ENCODE measurements at places on chromosomes 2 and 18.
A peak's percentile ranks its signal among the peaks of the same experiment; 100 is the strongest.

- DNase-seq = no peak
Observed at GRCh38 chr2:80815259-80815658, 510.7 kb upstream of the LRRTM1 start.

DNA sequence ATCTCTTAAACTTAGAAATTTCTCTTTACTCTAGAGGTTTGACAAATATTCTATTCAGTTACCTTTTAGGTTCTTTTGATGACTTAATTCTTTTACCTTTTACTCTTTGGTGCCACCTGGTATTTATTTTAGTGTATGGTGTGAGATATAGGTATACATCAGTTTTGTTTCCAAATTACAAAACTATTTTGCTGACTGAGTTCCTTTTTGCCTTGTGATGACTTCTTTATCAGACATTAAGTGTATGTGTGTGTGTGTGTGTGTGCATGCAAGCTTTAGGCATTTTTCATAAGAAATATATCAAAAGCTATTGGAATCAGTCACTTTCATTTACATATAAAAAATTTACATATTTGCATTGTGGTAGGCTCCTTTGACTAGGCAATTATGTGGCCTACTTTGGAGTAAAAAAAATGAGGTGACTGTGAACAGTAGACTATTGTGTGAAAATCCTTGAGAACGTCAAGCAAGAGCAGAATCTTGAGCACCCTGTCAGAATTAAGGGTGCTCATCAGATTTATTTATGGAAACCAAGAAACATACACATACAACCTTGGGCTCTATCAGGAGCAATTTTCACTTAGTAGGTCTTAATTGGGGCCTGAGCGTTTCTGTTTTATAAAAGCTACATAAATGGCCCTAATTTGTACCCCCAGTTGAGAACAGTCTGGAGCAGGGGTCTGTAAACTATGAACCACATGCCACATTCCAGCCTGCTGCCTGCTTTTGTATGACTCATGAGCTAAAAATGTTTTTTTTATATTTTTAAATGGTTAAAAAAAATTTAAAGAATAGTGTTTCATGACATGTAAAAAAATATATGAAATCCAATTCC lies 415.9 kb downstream of the SLC4A3 start:
- no peak for DNase-seq

GRCh38 chr2:26606847-26607190 lies 34.3 kb downstream of the CIB4 start:
- DNase-seq = no peak

DNA sequence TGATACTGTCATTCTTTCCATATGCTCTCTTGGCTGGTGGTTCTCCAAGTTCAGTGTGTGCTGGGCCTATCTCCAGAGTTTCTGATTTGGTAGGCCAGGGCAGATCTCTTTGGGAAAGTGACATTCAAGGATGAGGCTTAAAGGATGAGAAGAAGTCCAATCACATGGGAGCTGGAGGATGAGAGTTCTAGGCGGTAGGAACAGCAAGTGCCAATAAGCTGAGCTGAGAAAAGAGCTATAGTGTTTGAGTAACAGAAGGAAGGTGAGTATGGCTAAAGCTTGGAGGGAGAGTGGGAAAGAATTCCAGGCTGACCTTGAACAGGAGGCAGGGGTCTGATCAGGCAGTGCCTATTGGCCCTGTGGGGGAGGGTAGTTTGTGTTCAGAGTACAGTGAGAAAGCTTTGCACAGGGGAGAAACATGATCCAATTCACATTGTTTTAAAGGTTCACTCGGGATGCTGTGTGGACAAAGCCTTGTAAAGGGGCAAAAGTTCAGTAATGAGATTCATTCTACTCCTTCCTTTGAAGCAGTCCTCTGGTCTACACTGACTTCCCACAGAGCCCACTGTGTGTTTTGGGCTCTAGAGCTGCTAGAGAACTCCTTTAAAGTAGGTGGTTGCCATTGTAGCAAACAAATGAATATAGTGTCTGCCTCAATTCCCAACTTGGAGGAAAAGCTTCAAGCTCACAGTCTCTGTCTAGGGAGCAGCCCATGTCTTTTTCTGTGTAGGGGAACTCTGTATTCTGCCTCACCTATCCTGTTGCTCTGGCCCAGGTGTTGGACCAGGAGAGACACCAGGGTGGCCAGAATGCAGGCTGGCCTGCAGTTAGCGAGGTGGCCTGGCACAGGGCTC lies 81.8 kb downstream of the FASTKD2 start:
- DNase-seq = no peak

- no peak for DNase-seq
Observed at GRCh38 chr2:202718614-202719013, 83.8 kb downstream of the FAM117B start.

- DNase-seq = no peak
Observed at GRCh38 chr2:144201126-144201525, 318.8 kb downstream of the ZEB2 start.

DNA sequence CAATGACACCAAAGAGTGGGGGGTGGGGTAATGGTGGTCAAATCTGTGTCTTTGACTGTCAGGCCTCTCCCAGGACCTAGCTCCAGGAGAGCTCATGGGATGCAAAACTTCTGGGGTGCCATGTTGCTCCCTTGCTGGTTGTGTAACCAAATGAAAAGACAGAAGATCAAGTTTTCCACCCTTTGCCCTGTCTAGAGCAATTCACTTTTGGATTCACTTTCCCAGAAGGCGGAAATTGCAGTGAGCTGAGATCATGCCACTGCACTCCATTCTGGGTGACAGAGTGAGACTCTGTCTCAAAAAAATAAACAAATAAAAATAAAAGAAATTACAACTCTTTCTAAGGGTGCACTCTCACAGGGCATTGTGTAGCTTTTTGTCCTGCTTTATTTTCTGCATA lies 34.9 kb upstream of the PLA2R1 start:
- no peak for DNase-seq

DNA sequence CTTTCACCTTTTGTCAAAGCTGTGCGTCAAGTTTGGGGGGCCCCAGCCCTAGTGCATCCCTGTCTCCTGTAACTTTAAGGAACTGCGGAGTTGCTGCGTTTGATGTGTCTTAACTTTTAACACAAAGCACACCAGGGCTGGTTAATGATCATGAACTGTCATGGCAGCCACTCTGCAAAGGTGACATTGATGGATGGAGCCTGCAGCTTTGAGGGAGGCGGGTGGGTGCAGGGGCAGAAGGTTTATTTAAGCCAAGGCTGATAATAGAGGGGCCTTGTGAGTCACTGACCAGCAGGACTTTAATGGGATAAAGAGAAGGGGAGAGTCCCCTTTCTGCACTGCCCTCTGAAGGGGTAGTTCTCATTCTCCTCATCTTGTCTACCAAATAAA lies 190.2 kb upstream of the GATA6 start:
- DNase-seq = no peak

- DNase-seq = peak; percentile 41
Observed at GRCh38 chr2:189613077-189613636, 32.6 kb upstream of the SLC40A1 start.

DNA sequence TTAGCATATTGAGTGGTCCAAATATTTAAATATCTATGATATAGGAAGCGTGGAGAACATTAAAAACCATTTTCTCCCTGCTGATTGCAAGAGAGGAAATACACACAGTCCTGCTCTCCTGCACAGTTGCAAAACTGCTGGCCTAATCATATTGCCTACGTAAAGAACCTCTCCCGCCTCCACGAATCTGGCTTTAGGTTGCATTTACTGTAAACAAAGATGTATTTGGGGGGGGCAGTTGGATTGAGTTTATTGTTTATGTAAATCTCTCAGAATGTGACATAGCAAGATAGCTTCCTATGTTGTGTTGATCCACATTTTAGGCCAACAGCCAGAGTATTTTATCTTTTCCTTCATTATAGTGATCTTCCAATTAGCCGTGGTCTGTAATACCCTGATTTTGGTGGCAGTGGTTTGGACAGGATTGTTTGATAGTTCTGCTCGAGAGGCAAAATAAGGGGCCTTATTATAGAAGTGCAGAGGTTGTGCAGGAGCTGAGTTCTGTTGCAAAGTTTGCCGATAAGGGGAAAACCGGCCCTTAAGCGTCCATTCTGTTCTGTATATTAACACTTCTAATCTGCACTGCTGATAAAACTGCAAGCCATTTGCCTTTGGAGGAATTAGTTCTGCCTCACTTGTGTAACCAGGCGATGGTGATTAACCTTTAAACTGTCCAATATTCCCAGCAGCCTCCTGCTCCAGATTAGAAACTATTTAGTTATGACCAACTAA lies 101.6 kb upstream of the SIX3 start:
- no peak for DNase-seq

- DNase-seq = no peak
Observed at GRCh38 chr18:52242711-52243110, 97.3 kb upstream of the DCC start.

DNA sequence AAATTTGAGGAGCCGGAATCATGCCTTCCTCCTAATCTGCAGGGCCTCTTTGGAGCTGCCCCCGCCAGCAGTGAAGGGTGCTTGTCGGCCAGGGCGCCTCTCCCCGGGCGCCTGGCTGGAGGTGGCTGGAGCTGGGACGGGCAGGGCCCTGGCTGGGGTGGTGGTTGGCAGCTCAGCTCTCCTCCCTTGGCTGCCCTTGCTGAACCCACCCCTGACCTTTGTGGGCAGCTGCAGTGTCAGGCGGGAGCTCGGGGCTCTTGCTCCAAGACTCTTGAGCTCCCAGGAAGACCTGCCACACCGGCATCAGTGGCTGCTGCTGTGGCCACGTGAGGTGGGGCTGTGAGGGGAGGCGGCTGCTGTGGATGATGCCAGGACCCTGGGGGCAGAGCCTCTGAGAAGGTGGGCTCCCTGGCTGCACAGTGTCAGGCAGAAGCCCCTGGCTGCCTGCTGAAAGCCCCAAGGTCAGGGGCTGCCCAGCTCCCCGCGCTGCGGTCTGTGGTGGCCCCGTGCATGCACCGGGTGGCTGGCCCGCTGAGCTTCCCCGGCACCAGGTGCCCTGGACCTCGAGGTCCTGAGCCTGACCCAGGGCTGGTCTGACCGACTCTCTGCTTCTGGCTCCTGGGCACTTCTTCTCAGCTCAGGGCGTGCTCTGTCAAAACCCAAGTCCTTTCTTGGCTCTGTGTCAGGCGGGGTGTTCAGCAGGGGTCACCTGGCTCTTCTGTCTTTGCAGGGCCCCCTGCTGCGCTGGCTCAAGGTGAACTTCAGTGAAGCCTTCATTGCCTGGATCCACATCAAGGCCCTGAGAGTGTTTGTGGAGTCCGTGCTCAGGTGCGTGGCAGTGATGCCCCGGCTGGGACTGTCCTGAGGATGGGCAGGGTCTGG lies 34.5 kb downstream of the PDIA6 start:
- DNase-seq = no peak

GRCh38 chr2:201452058-201452921 lies 750 bp downstream of the STRADB start:
- no peak for DNase-seq

GRCh38 chr2:60818272-60818671 lies 62.2 kb downstream of the PAPOLG start:
- DNase-seq = peak; percentile 1

GRCh38 chr18:63444580-63444979 lies 22.3 kb upstream of the VPS4B start:
- DNase-seq = no peak

DNA sequence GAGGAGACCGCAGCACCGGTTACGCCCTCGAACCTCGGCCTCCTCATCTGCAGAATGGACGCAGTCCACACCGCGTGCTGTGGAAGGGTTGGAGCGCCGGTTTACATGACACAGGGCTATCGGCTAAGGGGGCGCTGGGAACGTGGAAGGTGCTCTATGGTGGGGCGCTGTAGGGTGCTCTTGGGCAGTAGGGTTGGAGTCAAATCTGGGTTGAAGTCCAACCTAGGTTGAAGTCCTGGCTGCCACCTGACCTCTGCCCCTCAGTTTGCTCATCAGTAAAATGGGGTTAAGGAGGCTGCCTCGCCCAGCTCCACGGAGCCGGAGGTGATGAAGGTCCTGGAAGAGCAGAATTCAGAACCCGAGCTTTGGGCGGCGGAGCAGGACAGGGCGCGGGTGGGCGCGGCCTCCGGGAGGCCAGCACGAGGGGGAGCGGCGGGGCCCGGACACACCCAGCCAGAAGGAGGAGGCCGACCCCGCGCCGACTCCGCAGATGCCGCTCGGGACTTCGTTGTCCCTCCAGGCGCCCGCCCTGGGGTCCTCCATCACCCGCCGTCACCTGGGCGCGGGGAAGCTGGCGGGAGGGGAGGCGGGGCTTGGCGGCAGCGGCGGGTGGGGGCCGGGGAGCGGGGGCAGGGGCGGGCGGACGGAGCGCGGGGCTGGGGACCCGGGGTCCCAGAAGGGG lies 558 bp upstream of the GAREM2 start:
- DNase-seq = no peak

- no peak for DNase-seq
Observed at GRCh38 chr2:74659462-74659861, 5.4 kb downstream of the SEMA4F start.

GRCh38 chr2:162226836-162227235 lies 16.4 kb downstream of the FAP start:
- DNase-seq = no peak

DNA sequence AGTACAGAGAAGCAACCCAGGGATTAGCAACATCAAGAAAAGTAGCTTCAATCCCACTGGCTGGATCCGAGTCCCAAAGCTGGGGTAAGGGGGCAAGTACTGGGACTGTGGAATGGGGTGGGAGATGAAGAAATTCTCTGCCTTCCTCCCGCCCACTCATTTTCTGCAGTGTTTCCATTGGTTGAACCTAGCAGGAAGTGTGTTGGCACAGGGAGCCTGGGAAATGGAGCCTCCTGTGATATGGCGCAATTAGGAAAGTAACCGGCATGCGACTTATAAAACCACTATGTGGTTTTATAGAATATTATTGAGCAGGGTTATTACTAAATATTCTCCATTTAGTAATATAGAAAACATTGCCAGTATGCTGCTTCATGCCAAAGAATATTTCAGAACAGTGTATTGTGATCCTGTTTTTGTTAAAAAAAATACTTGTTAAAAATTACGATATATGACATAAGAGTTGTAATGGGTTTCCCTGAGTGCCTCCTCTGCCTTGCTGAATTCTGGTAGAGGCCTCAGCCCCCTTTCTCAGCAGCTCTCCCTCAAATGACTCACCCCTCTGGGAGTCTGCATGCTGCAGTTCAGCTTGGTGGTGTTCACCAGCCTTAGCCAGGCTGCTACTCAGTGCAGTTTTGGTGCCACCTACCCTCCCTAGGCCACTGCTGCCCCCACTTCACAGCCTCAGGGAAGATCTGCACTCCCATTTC lies 60.5 kb downstream of the HK2 start:
- no peak for DNase-seq

GRCh38 chr2:219523031-219523671 lies 8.9 kb downstream of the ASIC4 start:
- no peak for DNase-seq

DNA sequence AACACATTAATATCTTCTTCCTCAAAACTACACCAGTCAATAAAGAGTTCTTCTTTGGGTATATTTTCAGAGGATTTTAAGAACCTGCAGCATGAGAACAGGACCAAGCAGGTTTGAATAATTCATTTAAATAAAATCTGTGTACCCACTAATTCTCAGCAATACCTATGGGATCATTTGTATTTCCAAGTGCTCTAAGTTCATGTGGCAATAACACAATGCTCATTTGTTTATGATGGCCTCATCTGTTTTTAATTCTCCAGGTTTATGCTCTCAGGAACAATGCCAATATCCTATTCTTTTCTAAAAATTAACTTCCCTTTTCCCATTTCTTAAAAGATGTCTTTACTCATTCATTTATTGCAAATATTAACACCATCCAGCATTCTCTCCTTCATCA lies 264.7 kb downstream of the METTL4 start:
- DNase-seq = no peak
